Renal pelvis (tissue), 12 donors: ENCODE measurements at places on chromosomes 4 and X. TPM values are rescaled to one million over a fixed set of nuclear protein-coding genes. Genes with fewer than 3 reads are reported as not detected.

The NDST3 gene
- 2.4 TPM for polyA plus RNA-seq

The DOK7 gene
- polyA plus RNA-seq = 4.7 TPM

The ERAS gene
- polyA plus RNA-seq = not detected

The SPACA5 gene
- not detected for polyA plus RNA-seq

DNA sequence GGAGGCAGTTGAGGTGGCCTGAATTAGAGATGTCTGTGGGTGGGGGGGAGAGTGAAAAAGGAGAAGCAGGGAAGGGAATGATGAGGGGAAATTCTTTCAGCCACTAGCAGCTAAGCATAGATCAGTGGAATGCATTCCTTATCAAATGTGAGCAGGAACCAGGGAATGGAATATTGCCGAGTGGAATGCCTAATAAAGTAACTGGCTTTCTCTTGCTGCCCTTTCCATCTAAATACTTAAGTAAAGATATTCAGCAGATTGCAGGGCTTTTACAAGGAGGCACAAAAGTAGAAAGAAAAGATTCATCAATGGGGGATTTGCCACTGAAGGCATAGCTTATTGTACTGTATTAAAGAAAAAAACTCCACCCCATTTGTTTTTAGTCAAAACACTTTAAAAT, 263.0 kb upstream of the RPS6KA3 start:
- no peak for DNase-seq

The FAM53A gene
- polyA plus RNA-seq = 2.5 TPM
